A549 treated with Hydrocortisone at 1 μM for 4 hours (cell line): ENCODE measurements at places on chromosomes 13 and 19. TPM values are rescaled to one million over a fixed set of nuclear protein-coding genes. Genes with fewer than 3 reads are reported as not detected.

The HSPB6 gene
- total RNA-seq: 0.14 to 0.35 TPM (median 0.29 TPM) in 5 replicates

The TLE6 gene
- total RNA-seq: 3.5 to 5.9 TPM (median 4.5 TPM) in 5 replicates

The CATSPERD gene
- 0.03 TPM in 2 of 5 replicates, not detected in the others for total RNA-seq

The KASH5 gene
- 0.12 TPM in 1 of 5 replicates, not detected in the others for total RNA-seq

The MARCHF2 gene
- total RNA-seq: 15.0 to 21.2 TPM (median 20.4 TPM) in 5 replicates

The GPR12 gene
- not detected in 5 replicates for total RNA-seq

The COX7A1 gene
- not detected in 5 replicates for total RNA-seq

The ZNF69 gene
- total RNA-seq: not detected in 5 replicates

The AXL gene
- total RNA-seq: 93.5 to 121 TPM (median 96.9 TPM) in 5 replicates

The S1PR4 gene
- 0.06 to 0.22 TPM (median 0.12 TPM) in 4 of 5 replicates, not detected in the other for total RNA-seq

The TJP3 gene
- total RNA-seq: 0.39 to 0.69 TPM (median 0.56 TPM) in 5 replicates

The ZNF808 gene
- total RNA-seq: 0.07 to 0.17 TPM (median 0.11 TPM) in 4 of 5 replicates, not detected in the other

The RYR1 gene
- total RNA-seq: 5.2 to 6.8 TPM (median 6.4 TPM) in 5 replicates

The SMIM44 gene
- total RNA-seq: not detected in 5 replicates

The PTGIR gene
- total RNA-seq: 0.05 to 0.12 TPM (median 0.12 TPM) in 3 of 5 replicates, not detected in the others

The PCDH9 gene
- 5.6 to 7.7 TPM (median 6.5 TPM) in 5 replicates for total RNA-seq

The LILRB4 gene
- not detected in 5 replicates for total RNA-seq

The CAMSAP3 gene
- total RNA-seq: 4.1 to 6.2 TPM (median 5.4 TPM) in 5 replicates

The PRR12 gene
- 30.3 to 35.7 TPM (median 34.3 TPM) in 5 replicates for total RNA-seq

The AMER2 gene
- not detected in 5 replicates for total RNA-seq

The LRP3 gene
- total RNA-seq: 34.3 to 52.9 TPM (median 50.7 TPM) in 5 replicates

The CAPN12 gene
- total RNA-seq: 4.9 to 7.4 TPM (median 6.4 TPM) in 5 replicates

The ZNF529 gene
- 2.1 to 3.4 TPM (median 2.7 TPM) in 5 replicates for total RNA-seq

The IFNL1 gene
- total RNA-seq: 0.10 to 0.33 TPM (median 0.13 TPM) in 4 of 5 replicates, not detected in the other

The GNG14 gene
- not detected in 5 replicates for total RNA-seq

The ARHGAP33 gene
- total RNA-seq: 4.7 to 9.3 TPM (median 7.4 TPM) in 5 replicates

The ADAMTS10 gene
- total RNA-seq: 10.3 to 14.9 TPM (median 12.8 TPM) in 5 replicates

The C19orf73 gene
- total RNA-seq: 1.1 to 1.9 TPM (median 1.7 TPM) in 5 replicates

The S1PR5 gene
- 1.2 to 1.9 TPM (median 1.6 TPM) in 5 replicates for total RNA-seq

The PLD3 gene
- 241 to 289 TPM (median 258 TPM) in 5 replicates for total RNA-seq

The SBK3 gene
- total RNA-seq: 1.5 to 2.4 TPM (median 1.7 TPM) in 5 replicates

The PDX1 gene
- 0.05 to 0.12 TPM (median 0.06 TPM) in 4 of 5 replicates, not detected in the other for total RNA-seq
